ENCODE measurements at places on chromosomes 13 and 19.

GRCh38 chr19:1373042-1373533 is 10.6 kb upstream of the NDUFS7 start:
- DNase-seq = no peak

DNA sequence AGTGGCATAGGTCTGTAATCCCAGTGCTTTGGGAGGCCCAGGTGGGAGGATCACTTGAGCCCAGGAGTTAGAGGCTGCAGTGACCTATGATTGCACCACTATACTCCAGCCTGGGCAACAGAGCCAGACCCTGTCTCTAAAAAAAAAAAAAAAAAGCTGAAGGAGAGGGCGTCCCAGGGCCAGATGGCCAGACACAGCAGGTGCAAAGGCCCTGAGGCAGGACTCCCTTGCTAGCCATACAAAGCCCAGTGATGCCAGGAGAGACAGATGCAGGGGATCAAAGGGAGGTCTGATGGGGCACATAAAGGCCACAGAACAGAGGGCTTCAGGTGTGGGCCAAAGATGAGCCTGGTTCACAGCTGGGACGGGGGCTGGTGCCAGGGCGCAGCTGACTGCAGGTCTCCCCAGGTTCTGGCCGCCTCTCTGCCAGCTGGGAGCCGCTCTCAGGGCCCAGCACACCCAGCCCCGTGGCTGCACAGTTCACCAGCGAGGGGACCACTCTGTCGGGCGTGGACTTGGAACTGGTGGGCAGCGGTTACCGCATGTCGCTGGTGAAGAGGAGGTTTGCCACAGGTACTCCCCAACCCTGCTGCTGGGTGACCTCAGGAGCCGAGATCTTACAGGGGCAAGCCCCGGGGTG is 7.5 kb upstream of the B3GNT3 start:
- DNase-seq = no peak

DNA sequence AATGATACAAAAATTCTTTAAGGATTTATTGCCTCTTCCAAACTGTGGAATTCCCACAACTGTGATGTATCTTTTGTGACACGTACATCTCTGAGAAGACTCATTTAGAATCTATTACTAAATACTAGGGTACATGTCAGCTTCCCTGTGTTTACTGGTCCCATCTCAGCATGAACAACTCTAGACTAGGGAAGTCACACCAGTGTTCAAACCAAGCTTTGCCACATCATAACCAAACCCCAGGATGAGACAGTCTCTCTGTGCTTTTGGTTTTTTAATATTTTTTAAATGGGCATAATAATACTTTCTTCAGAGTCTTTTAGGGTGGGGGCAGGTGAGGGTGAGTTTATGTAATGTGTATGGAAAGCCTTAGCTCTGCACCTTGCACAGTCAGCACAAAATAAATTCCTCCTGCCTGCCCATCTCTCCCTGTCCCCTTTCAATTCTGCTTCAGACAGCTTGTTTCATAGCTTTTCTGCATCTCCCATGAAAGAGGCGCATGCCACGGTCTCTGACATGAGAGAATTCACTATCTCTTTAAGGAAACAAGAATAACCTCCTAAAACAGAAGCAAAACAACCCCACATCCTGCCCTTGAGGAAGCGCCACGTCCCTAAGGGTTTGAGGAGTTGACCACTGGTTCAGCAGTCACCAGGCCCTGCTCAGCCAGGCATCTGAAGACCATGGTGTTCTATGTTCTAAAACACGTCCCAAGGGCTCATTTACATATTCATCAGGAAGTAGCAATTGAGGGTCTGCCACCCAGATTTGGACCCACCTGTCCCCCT is 174.5 kb downstream of the USP12 start:
- no peak for DNase-seq

DNA sequence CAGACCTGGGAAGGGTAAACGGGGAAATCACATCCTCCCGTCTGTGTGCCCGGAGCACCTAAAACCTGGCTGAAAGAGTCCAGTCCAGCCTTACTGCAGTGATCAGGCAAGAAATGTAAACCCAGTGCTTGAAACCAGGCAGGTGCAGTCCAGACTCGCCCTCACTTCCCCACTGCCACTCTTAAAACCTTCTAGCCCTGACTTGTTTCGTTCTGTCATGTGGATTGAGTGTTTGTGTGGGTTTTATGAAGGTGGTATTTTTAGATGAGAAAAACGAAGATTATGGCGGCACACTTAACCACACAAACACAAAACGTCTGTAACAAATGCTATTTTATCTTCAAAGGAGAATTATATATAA is 839 bp upstream of the CKAP2 start:
- no peak for DNase-seq

DNA sequence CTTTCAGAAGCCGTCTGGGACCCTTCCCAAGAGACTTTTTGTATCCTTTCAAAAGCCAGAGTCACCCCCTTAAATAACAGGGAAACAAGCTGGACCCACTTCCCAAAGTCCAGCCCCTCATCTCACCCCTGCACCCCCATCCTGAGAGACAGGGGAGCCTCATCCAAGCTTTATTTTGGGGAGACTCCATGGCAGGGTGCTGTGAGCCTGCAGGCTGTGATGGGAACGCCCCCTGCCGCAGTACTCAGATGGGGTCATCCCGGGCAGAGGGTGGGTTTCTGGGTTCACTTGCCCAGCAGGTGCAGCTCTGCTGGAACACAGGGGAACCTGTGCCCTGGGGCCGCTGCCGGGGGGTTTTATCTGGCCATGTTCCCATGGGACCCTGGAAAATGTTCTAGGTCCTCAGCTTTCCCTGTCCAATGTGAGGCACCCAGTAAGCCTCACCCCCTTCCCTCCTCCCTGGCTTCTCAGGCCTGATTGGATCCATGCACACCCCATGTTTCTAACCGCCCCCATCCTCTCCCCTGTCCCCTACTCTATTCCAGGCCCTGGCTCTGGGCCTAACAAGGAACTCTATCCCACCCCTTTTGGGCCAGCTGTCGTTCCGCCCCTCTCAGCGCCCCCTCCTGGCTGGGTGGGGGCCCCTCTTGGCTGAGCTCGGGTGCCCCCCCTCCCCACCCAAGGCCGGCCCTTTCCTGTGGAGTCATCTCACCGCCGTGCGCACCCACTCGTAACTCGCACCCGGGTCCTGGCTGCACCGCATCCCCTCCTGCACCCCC is 1.0 kb downstream of the HIF3A start:
- no peak for DNase-seq

DNA sequence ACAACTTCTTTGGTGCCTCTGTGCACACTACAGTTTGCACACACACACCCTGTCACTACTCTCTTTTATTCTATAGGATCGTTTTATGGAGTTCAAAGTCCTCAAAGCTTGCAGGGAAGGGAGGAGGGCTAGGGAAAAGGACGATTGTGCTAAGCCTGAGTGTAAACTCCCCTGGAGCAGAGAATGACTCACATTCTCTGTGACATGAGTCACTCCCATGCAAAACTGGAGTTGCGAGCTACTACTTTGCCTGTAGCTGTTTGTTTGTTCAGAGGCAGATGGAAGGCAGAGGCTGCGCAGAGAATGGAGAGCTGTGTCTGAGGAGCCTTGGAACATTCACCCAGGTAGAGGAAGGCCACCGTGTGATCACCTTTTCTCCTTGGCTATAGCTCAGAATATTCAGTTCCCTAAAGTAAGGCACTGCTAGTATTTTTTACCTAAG is 80.5 kb upstream of the MBNL2 start:
- DNase-seq = no peak
